ENCODE measurements at places on chromosomes 3 and 15.

DNA sequence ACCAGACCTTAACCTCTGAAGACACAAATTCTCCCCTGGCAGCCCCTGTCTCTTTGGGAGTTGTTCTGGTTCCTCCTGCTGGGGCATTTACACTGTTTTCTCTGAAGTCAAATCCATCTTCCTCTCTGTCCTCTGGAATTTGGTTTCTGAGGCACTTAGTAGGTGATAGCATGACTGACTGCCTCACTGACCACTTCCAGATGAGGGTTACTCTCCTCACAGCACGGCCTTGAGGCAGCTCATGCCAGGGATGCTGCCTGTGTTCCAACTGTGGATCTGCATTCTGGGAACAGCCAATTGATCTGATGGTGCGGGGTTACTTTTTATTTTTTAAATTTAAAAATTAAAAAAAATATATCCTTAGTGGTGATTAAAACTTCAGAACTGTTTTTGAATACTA lies 140.9 kb upstream of the ROPN1 start:
- DNase-seq = no peak

DNA sequence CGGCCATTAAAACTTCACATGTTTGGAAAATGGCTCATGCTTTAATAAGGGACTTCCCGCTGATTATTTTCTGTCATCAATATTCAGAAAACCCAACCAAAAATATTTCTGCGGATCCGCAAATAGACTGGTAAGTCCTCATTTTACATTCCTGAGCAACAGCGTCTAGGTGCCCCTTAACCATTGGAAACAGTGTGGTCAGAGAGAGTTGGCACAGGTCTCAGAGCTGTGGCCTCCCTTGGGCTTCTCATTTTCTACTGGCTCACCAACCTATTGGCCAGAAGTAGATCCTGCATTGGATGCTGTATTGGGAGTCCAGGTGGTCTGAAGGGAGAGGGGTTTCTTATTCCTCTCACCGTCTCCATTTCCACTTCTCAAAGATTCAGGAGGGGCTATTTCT lies 348.1 kb upstream of the DCBLD2 start:
- no peak for DNase-seq

GRCh38 chr3:194395212-194395611 lies 3.9 kb downstream of the GP5 start:
- DNase-seq = no peak

GRCh38 chr3:105829871-105830622 lies 38.8 kb downstream of the CBLB start:
- DNase-seq = no peak

DNA sequence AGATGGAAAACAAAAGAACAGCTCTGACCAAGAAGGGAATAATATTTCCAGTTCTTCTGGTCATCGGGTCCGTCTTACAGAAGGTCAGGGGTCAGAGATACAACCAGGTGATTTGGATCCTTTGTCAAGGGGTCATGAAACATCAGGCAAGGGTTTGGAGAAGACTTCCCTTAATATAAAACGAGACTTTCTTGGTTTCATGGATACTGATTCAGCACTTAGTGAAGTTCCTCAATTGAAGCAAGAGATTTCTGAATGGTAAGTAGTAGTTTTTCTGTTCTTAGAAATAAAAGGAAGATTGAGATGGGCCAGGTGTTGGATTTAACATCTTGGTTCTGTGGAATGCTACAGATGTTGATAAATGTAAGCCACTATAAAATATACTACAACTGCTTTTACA lies 9.5 kb downstream of the MGA start:
- no peak for DNase-seq

DNA sequence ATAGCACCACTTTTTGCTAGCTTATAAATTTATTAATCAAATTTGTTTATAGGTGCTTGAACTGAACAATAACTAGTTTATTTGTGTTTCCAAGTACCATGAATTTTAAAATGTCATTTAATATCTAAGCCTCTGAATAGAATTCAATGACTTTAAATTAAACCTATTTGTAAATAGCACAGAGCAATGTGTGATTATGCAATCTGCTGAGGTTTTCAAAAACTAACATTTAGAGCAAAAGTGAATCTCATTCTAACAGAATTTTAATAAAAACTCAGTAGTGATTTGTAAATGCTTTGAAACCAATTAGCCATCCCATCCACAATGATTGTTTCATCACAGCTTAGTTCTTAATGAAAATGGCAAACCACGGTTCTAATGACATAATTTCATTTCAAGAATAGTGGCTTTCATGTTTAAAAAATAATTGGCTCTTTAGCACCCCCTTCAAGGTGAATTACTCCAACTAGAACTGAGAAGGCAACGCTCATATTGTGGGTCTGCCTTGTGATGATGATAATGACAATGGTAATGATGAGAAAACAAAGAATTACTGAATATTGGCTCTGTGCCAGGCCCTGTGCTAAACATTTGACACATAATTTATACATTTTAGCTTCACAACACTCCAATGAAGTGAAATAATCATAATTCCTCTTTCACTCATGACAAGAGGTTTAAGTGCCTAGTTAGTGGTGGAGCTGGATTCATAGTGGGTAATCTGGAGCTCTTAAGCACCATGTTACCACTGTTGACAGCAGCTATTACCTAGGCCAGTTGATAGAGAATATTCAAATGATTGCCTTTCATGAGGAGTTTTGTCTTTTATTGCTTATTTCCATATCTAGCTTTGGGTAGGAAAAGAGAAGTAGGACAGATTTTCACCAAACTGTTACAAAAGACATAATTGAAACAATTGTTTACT lies 145.7 kb downstream of the RBMS3 start:
- DNase-seq = no peak

GRCh38 chr15:42102646-42103235 lies 8.4 kb upstream of the PLA2G4D start:
- DNase-seq = no peak

DNA sequence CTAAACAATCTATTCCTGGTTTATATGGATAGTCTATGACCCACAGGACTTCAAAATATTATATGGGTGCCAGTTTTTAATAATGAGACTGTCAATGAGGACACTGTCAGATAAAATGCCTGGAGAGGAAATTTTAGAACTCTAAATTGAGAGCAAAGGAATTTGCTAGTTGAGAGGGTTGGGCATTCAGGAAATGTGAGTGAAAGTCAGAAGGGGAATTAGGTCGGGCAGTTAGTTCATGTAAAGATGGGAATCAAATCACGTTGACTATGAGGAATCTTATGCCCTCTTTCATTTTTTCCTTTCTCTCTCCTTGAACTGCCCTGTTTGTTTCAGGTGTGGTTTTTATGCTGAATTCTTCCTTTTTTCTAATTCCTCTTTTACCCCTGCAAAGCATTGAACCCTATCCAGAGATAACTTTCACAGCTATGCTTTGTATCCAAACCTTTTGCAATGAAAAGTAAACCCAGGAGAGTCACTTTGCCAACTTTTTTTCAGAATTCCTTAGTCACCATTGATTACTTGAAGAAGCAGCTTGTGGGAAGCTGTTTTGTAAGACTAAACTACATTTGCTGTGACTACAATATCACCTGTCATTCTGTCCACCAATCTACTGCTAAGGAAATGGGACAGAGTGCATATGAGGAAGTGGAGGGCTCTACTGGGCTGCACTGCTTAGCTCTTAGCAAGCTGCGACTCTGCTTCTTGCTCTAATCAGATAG lies 27.8 kb downstream of the CHP1 start:
- no peak for DNase-seq

DNA sequence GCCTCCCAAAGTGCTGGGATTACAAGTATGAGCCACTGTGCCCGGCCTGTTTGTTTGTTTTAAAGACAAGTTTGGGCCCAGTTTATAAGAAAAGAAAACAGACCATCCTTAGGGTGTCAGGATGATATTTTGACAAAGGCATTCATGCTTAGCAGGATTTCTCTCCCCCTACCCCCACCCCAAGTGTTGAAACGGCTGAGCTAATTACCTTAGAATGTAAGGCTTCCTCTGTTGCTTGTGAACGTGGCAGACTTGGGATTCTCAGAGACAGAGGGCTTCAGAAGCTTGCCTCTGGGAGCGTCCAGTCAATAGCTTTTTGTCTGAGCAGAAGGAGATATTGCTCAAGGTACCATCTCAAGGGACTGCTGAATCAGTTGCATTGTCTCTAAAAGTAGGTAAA lies 24.0 kb downstream of the FLNB start:
- no peak for DNase-seq

DNA sequence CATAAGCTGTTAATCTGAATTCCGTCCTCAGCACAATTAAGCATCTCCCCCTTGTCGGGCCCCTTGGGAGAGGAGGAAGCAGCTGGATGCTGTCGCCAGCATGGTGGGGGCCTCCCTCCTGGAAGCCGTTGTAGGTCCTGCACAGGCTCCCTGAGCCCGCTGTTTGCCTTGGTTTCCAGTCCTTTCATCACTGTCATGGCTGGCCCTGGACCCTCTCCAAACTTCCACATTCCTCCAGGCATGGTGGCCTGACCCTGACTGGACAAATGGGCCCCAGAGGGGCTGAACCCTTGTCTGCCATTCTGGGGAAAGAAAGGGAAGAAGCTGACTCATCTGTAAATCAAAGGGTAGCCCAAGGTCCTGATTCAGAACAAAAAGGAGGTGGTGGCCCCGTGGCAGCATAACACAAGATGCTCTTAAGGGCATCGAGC lies 300.5 kb upstream of the LRRFIP2 start:
- no peak for DNase-seq

- no peak for DNase-seq
Observed at GRCh38 chr3:126380011-126380768, 14.5 kb upstream of the CFAP100 start.

DNA sequence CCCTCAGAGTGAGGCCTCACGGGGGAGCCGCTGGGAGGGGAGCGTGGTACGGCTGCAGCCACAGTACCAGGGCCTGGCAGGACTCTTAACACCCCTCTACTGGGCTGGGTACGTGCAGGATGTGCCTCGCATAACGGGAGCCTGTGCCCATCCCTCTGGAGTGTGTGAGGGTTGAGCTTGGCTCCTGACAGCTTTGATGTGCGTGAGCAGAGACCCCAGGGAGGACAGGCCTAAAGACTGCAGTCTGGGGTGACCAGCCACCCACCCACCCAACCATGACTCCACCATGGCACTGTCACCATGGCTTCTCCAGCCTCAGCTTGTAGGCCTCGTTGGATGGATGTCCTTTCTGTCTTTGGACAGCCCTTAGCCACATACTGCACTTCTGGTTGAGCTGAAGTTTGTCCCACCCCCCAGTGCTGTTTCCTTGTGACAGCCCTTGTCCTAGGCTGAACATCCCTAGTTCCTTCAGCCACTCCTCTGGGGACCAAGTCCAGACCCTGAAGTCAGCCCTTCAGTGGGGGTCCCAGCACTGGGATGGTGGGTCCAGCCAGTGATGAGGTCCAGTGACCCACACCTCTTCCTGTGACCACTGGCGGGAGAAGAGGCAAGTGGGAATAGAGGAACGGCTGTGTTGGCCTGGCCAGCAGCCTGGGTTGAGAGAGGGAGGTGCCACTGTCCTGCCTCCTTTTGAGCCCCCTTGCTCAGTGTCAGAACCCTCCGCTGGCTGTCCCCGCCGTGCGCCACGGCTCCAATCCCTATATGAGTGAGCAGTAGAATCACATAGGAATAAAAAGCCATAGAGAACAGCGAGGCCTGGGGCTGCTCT lies 6.1 kb downstream of the GLYCTK start:
- no peak for DNase-seq

GRCh38 chr3:63800097-63800496 lies 19.0 kb upstream of the C3orf49 start:
- peak; percentile 62 for DNase-seq

- DNase-seq = no peak
Observed at GRCh38 chr15:40995656-40996055, 42.4 kb downstream of the CHAC1 start.

- no peak for DNase-seq
Observed at GRCh38 chr3:105774444-105775180, 94.2 kb downstream of the CBLB start.

DNA sequence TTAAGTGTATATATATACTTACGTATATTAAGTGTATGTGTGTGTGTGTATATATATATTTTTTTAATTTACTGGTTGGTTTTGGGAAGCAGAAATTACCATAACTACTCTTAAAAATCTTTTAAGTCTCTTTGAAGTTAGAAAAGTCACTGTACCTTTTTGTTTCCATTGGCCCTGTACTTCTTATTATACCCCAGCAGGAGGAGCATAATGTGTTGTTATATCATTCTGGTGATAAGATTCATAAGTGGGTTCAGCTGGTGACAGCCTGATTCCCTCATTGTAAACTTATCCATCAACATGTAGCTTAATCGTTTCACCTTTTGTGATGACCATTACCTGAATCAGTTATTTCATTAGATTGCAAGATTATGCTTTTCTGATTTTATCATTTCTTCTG lies 30.8 kb downstream of the MLH1 start:
- DNase-seq = no peak

GRCh38 chr3:188137051-188137450 lies 16.9 kb upstream of the LPP start:
- DNase-seq = no peak

DNA sequence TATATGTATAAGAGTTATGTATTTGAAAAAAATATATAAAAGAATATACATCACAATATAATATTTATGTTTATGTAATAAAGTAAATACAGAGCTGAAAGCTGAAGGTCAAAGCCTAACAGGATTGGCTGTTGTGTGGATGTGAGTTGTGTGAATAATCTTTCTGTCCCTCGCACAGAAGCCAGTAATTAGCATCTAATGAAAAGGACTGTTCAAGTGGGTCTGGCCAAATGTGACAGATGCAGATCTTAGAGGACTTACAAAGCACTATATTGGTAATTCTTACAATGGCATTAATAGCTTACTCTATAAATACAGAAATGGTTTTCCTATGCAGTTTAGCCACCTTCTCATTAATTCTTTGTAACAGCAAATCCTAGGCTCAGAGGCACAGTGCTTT lies 2.4 kb downstream of the MKRN3 start:
- no peak for DNase-seq

DNA sequence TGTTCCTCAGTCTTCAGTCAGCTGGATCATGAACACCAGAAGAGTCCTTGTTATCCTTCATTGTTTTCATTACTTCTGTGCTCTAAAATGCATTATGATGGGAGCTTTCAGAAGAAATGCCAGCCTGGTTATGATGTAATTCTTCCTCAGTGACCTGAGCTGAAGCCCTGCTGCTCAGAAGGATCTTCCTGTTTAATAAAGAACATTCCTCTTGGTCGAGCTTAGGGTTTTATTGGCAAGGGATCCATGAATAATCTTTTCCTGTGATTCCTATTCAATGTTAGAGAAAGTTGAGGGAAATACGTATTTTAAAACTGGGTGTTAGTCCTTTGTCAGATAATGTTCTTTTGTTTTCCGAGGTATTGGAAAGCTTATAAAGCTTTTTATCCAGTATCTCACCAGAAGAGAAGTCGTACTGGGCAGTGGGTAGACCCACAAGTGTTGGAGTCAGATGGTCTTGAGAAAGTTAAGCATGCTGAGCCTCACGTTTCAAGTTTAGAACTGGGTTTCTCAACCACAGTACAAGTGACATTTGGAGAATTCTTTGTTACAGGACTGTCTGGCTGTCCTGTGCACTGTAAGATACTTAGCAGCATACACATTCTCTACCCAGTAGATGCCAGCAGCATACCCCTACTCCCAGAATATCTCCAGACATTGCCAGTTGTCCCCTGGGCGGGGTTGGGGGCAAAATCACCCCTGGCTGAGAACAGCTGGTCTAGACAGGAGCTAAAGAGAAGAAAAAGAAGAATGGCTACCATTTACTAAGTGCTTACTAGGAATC lies 212.3 kb upstream of the BHLHE40 start:
- DNase-seq = no peak

GRCh38 chr3:144055604-144056003 lies 84.0 kb downstream of the DIPK2A start:
- DNase-seq = no peak
